Heart right ventricle (tissue), 16 donors: ENCODE measurements at places on chromosomes 16 and 17. TPM values are rescaled to one million over a fixed set of nuclear protein-coding genes. Genes with fewer than 3 reads are reported as not detected.
A peak's percentile ranks its signal among the peaks of the same experiment; 100 is the strongest.

DNA sequence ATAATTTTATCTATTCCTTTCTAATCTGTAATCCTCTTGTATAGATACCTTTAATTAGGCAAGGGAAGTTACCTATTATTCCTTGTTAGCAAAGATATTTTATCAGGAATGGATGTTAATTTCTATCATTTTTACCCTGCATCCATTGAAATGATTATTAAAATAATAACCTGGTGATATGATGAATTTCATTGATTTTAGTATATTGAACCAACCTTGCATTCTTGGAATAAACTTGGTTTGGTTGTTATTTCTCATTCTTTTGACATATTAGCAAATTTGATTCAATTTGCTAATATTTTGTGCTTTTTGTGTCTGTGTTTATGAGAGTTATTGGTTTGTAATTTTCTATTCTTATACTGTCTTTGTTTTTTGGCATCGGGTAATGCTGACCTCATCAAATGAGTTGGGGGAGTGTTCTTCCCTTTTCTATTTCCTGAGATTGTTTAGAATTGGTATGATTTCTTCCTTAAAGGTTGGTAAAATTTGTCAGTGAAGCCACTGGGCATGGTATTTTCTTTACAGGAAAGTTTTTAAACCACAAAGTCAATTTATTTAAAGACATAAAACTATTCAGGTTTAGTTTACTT is 250.4 kb upstream of the PMFBP1 start:
- H3K27ac ChIP-seq = no peak overlapping the region
- no peak for DNase-seq
- no peaks in the 10 kb centered on the region for H3K36me3 ChIP-seq
- H3K4me3 ChIP-seq = no peak overlapping the region

GRCh38 chr16:30354423-30355143 is 525 bp downstream of the CD2BP2 start:
- no peak for DNase-seq
- peak overlapping the region; percentile 99 for H3K4me3 ChIP-seq
- H3K4me1 ChIP-seq = peaks cover 36% of the 10 kb centered on the region
- no peaks in the 10 kb centered on the region for H3K36me3 ChIP-seq
- H3K27ac ChIP-seq = peak overlapping the region; percentile 98

DNA sequence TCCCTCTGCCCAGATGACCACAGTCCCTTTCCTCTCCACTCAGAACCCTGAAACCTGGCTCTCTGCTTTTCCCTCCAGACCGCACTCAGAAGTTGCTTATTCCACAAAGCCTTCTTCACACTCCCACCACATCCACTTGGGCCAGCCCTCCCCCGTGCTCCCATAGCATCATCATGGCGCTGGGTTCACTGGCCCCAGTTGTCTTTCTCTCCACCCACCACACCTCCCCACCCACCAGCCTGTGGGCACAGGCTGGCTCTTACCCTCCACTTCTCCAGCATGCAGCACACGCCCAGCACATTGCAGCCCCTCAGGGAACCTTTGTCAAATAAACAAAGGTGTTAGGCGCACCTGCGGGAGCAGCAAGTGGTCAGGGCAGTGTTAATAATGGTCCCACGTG is 130.0 kb downstream of the KATNIP start:
- peaks cover 75% of the 10 kb centered on the region for H3K36me3 ChIP-seq
- H3K4me3 ChIP-seq = no peak overlapping the region
- H3K27ac ChIP-seq = no peak overlapping the region
- no peaks in the 10 kb centered on the region for H3K4me1 ChIP-seq
- H3K27me3 ChIP-seq = no peaks in the 10 kb centered on the region

GRCh38 chr16:89300976-89301360 is 83.5 kb downstream of the ZNF778 start:
- no peaks in the 10 kb centered on the region for H3K27me3 ChIP-seq
- H3K4me1 ChIP-seq = peaks cover 63% of the 10 kb centered on the region
- H3K36me3 ChIP-seq = no peaks in the 10 kb centered on the region

DNA sequence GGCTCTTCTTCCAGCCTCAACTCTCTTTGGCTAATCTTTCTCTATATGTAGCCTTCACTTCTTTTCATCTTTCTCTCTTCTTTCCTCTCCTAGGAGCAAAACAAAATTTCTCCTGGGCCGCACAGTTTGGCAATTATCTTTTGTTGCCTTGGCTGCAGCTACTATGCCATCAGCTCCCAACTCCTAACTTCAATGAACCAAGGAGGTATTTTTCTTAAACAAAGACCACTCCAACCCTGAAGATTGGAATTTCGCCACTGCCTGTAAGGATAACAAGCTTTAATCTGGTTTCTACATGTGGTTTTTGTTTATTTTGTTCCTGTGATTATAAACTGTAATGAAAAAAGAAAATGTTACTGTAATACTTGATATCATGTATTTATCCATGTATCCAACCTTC is 2.3 kb upstream of the SCPEP1 start:
- H3K27me3 ChIP-seq = no peaks in the 10 kb centered on the region
- no peak overlapping the region for H3K27ac ChIP-seq
- DNase-seq = no peak
- no peak overlapping the region for H3K4me3 ChIP-seq
- peaks cover 4% of the 10 kb centered on the region for H3K4me1 ChIP-seq

DNA sequence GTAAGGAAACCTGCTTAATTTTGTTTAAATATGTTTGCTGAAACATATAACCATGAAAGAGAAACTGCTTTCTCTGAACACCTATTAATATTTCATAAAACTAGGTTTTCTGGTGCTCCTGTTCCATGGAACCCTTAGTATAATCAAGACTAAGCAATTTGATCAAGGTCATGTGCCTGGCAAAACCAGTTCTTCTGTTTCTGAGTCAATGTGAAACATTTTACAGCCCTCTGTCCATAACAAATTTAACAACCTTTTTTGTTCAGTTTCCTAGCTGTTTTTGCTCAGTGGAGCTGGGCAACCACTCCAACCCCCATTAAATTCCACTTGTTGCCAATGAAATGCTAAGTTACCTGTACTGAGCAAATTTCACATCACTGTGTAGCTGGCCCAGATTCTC is 344.0 kb downstream of the CA10 start:
- H3K4me3 ChIP-seq = no peak overlapping the region
- H3K4me1 ChIP-seq = no peaks in the 10 kb centered on the region
- H3K27ac ChIP-seq = no peak overlapping the region
- H3K36me3 ChIP-seq = no peaks in the 10 kb centered on the region
- H3K27me3 ChIP-seq = no peaks in the 10 kb centered on the region

DNA sequence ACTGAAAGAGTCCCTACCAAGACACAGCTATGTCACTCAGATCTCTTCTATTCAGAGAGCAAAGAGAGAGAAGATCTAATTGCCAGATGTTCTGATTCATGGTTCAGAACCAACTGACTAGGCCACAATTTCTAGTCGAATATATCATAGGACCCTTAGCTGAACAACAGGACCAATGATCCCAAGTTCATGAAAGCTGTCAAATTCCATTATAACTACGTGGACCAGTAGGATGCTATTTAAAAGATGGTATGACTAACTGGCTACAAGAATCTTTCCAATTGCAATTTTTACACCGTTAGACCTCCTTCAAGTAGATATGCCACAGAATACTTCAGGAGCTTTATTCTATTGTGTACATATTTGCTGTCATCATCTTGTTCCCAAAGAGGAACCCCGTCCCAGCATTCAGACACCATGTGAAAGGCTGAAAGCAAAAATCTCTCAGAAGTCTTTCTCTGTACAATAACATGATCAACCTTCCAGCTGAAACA is 26.0 kb downstream of the DCUN1D3 start:
- H3K36me3 ChIP-seq = no peaks in the 10 kb centered on the region
- no peak overlapping the region for H3K4me3 ChIP-seq
- H3K4me1 ChIP-seq = peaks cover 58% of the 10 kb centered on the region
- H3K27me3 ChIP-seq = no peaks in the 10 kb centered on the region
- no peak overlapping the region for H3K27ac ChIP-seq

DNA sequence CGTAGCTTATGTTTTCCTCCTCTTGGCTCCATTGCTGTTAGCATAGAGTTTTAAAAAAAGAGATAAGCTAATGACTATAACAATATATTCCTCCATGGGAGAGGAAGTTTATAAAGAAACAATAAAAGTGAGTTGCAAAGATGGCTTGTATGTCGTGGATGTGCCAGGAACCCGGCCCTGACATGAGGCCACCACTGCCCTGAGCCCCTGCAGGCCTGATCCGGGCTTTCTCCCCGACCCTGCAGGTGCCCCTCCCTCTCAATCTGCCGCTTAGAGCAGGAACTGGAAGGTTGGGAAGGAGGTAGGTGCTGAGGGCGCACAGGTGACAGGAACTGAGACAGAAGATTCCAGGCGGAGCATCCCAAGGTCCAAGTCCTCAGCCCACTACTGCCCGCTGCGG is 11.7 kb downstream of the PAM16 start:
- peak overlapping the region; percentile 13 for H3K27ac ChIP-seq
- H3K4me3 ChIP-seq = no peak overlapping the region
- no peaks in the 10 kb centered on the region for H3K27me3 ChIP-seq
- no peak for DNase-seq

DNA sequence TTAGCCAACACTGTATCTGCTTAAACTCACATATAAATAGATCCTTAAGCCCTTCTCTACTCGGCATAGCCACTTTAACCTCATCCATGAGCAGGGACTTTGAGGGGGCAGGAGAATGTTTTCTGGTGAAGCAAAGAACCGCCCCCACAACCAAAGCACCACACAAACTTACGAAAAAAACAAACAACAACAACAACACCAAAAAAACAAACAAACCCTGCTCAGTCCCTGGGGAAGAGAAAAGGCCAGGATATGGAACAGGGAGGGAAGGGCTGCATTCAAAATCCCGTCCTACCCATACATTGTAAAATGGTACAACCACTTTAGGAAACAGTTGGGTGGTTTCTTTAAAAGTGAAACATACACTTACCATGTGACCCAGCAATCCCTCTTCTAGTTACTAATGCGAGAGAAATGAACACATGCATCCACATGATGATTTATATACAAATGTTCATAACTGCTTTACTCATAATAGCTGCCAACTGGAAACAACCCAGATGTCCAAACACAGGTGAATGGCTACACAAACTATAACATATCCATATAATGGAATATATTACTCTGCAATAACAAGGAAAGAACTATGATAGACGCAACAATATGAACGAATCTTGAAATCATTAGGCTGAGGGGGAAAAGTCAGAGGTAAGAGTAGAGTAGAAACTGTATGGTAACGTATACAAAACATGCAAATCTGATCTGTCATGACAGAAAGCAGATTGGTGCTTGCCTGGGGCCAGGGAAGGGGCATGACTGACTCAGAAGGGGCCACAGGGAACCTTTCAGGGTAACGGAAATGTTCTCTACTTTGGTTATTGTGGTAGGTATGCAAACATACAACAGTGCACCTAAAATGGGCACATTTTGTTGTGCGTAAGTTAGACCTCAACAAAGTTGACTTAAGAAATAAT is 37.7 kb upstream of the TOB1 start:
- peaks cover 15% of the 10 kb centered on the region for H3K4me1 ChIP-seq
- no peaks in the 10 kb centered on the region for H3K36me3 ChIP-seq
- H3K4me3 ChIP-seq = no peak overlapping the region
- DNase-seq = no peak
- peak overlapping the region; percentile 85 for H3K27ac ChIP-seq

DNA sequence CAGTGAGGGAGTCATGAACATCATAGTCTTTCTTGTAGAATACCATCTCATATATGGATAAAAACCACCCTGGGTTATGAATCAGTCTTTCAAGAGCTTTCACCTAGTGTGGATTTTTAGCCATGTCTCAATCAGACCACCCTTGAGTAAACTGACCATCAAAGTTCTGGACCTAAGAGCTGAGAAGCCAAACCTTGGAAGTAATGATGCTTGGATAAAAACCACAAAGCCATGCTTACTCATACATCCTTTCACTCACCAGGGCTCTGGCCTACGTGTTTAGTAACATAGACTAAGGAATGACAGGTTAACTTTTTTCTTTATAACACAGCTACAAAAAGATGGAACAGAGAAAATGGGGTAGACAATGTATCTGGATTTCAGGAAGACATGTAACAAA is 167.2 kb downstream of the STX8 start:
- H3K36me3 ChIP-seq = no peaks in the 10 kb centered on the region
- no peak for DNase-seq
- H3K4me1 ChIP-seq = no peaks in the 10 kb centered on the region
- no peaks in the 10 kb centered on the region for H3K27me3 ChIP-seq
- H3K27ac ChIP-seq = no peak overlapping the region
- no peak overlapping the region for H3K4me3 ChIP-seq

GRCh38 chr16:3155972-3156371 is 21.1 kb downstream of the ZNF213 start:
- DNase-seq = no peak
- H3K27ac ChIP-seq = no peak overlapping the region
- no peaks in the 10 kb centered on the region for H3K36me3 ChIP-seq
- peaks cover 19% of the 10 kb centered on the region for H3K4me1 ChIP-seq

- H3K36me3 ChIP-seq = peaks cover 100% of the 10 kb centered on the region
- H3K27me3 ChIP-seq = no peaks in the 10 kb centered on the region
- DNase-seq = no peak
- H3K27ac ChIP-seq = no peak overlapping the region
- no peaks in the 10 kb centered on the region for H3K4me1 ChIP-seq
These were observed 42.5 kb downstream of the AKAP10 start for GRCh38 chr17:19935169-19935568.

GRCh38 chr17:58669853-58670252 is 22.0 kb downstream of the TEX14 start:
- no peak overlapping the region for H3K4me3 ChIP-seq
- no peaks in the 10 kb centered on the region for H3K4me1 ChIP-seq
- H3K36me3 ChIP-seq = no peaks in the 10 kb centered on the region

DNA sequence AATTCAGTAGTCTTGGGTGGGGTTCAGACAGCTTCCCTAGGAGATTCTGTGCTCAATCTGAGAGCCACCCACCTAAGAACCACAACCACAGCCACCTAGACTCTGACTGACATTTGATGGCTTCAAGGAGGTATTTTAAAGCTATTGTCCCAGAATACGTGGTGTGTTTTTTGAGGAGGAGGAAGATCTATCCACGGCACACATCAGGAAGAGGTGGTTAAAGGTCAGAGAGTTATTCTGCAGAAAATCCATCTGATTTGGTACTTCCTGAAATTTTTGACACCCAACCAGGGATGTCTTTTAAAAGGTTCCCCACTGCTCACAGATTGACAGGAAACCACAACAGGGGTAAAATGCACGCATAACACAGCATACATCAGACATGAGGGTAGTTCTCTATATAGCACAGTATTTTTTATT is 25.1 kb downstream of the SMARCE1 start:
- no peak overlapping the region for H3K27ac ChIP-seq
- H3K36me3 ChIP-seq = no peaks in the 10 kb centered on the region
- no peak overlapping the region for H3K4me3 ChIP-seq
- H3K4me1 ChIP-seq = no peaks in the 10 kb centered on the region
- H3K27me3 ChIP-seq = peaks cover under 1% of the 10 kb centered on the region

GRCh38 chr16:42691-43090 is 10.7 kb downstream of the POLR3K start:
- no peak for DNase-seq
- H3K27me3 ChIP-seq = no peaks in the 10 kb centered on the region
- H3K4me3 ChIP-seq = no peak overlapping the region
- no peaks in the 10 kb centered on the region for H3K4me1 ChIP-seq

Gene PKMYT1
- 0.75 TPM for total RNA-seq

Gene FN3K
- 80.0 TPM for total RNA-seq

Gene OSBPL7
- total RNA-seq = 4.3 TPM

Gene ABCC3
- total RNA-seq = 0.23 TPM

Gene MATCAP1
- total RNA-seq = 15.2 TPM

Gene C16orf89
- 12.8 TPM for total RNA-seq

Gene RAB40B
- total RNA-seq = 27.4 TPM

Gene CD300LD
- total RNA-seq = not detected

Gene PPP1R1B
- total RNA-seq = 1.1 TPM

Gene C17orf50
- not detected for total RNA-seq

Gene TBX6
- total RNA-seq = 1.4 TPM

Gene TBC1D28
- not detected for total RNA-seq

Gene FBXL16
- 0.12 TPM for total RNA-seq
